ENCODE measurements at places on chromosomes 3 and 15.

- no peak for DNase-seq
These were observed 214.1 kb upstream of the CNTN6 start for GRCh38 chr3:878746-879145.

DNA sequence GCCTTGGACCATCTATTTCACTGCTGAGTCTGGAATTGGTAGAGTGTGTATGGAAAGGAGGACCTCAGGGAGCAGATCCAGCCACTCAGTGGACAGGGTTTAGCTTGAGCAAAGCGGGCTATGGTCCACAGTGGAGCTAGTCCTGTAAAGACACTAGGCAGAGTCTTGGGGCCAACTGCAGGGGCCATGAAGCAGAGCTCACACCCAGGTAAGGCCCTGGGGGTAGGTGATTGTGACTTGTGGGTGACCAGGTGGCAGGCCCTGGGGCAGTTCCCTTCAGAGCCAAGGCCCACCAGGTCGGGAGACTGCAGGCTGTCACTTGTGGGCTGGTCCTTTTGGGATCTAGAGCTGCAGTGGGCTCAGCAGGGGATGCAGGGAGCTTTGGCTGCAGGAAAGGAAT, 80.8 kb upstream of the EPHB3 start:
- no peak for DNase-seq

- DNase-seq = no peak
These were observed 112.6 kb upstream of the KBTBD8 start for GRCh38 chr3:66885326-66886000.

DNA sequence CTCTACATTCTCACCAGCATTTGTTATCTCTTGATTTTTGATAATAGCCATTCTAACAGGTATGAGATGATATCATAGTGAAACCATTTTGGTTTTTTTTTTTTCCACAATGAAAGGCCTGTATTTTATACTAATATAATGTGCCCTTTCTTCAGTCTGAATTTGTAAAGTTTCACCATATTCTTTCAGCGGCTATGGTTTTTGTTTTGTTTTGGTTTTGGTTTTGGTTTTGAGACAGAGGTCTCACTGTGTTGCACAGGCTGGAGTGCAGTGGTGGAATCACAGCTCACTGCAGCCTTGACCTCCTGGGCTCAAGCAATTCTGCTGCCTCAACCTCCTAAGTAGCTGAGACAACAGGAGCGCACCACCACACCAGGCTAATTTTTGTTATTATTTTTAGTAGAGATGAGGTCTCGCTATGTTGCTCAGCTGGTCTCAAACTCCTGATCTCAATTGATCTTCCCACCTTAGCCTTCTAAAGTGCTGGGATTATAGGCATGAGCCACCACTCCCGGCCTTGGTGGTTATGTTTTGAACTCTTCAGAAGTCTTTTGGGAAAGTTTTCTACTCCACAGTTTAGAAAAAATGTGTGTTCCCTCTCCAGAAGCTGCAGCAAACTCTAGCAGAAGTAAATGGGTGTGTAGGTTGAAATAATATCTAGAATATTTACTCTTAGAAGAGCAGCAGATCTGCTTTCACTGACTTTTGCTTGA, 110.2 kb upstream of the UMPS start:
- no peak for DNase-seq

DNA sequence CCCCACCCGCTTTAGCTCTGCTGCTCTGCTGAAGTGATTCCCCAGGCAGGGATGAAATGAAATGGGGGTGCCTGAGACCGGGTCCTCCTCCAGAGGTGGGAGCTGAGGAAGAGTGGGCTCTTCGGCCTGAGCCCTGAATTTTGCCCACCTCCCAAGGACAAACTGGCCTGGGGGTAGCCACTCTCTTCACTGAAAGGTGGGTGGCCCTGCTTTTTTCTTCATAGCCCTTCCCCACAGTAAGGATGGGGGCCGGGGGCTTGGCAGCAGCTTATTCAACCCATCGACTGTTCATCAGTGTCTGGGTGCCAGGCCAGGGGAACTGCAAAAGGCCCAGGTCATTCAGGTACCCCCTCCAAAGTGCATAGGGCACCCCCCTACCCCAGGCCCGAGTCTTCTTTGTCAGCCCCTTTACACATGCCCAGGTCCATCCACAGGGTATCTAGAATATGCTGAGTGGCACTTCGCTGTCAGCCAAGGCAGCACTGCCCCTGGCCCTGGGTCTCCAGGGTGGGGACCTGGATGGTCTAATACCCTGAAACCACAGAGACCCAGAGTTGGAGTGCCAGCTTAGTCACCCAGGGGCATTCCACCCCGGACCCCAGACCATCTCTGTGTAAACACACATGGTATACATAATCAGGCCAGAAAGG, 7.9 kb downstream of the SCN5A start:
- peak; percentile 33 for DNase-seq

DNA sequence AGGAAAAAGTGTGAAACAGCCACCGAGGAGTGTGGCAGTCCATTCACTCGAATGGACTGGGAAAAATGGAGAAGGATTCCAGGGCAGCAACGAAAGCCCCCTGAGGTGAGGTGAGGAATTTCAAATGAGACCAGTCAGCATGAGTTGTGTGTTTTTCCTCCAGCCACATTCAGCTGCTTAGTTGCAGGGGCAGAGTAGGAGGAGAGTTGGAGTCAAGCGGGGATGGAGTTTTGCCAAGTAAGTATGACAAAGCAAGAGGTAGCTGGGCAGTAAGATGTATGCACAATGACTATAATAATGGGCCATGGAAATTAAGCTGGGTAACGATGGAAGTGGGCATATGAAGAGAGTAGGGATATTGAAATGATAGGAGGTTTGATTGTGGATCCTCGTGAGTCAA, 64.4 kb downstream of the CCDC54 start:
- no peak for DNase-seq

GRCh38 chr3:177837951-177838655, 640.8 kb upstream of the TBL1XR1 start:
- no peak for DNase-seq

- no peak for DNase-seq
These were observed 89.7 kb downstream of the HMG20A start for GRCh38 chr15:77510066-77511057.

- DNase-seq = no peak
These were observed 156.2 kb downstream of the ZNF621 start for GRCh38 chr3:40680685-40681657.

GRCh38 chr3:171312741-171313140, 147.5 kb downstream of the TNIK start:
- no peak for DNase-seq

GRCh38 chr3:127425505-127426443, 137.9 kb upstream of the PRR20G start:
- DNase-seq = peak; percentile 59

- DNase-seq = no peak
These were observed 31.1 kb downstream of the FBXL22 start for GRCh38 chr15:63628123-63628822.

DNA sequence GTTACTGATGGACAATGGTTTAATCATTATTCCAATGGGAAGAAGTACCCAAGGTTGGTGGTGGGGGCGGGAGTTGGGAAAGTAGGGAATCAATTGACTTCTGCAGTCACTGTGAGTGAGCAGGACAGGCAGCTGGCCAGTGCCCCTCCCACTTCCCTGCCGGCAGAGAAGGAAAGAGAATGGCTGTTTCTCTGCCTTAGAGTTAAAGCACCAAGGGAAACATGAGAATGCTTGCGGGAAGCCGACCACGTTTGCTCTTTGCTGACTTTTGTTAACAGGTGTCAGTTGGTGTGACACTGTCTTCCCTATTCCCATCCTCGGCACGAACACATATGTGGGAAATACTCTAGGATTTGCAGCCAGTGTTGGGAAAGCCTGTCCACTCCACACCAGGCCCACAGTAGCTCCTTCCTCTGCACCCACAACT, 33.5 kb upstream of the MFSD1 start:
- DNase-seq = no peak

DNA sequence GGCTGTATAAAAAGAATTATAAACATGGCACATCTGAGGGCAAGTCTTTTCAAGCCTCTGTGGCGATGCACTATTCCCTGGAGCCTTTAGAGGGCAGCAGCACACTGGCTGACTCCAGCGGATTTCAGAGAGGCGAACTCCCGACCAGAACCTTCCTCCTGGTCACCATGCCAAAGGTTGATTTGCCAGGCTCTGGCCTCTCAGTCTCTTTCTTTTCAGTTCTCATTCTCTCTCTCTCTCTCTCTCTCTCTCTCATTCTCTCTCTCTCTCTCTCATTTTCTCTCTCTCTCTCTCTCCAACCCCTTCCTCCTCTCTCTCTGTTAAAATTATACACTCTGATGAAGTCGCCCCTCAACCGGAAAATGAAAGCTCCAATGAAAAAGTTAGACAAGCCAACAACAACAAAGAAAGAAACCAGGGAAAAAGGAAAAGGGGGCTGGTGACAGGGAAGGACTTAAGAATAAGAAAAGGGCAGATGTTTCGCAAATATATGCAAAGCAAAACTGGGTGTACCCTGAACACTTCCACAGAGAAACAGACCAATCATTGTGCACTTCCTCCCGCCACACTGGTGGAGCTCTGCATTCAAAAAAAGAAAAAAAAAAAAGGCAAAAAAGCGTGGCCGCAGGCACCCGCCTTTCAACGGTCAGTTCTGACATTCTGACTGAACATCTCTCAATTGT, 90.2 kb downstream of the TIGIT start:
- no peak for DNase-seq

DNA sequence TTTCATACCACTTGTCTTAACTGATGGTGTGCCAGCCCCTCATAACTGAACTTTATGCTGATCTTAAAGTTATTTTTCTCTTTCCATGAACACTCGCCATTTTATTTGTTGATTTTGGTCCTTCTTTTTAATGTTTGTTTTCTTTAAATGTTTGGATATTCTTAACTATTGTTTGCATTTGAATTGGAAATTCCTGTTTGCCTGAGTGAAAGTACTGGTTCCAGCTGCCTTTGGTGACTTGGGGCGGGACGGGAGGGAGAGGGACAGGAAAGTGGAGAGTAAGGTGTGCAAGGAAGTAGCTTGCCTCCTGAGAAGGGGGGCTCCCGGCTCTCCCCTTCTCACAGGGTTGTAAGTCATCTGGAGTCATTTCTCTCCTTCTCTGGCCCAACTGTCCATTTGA, 287.1 kb upstream of the PPP2R3A start:
- no peak for DNase-seq

GRCh38 chr15:80478075-80478474, 73.9 kb downstream of the ARNT2 start:
- DNase-seq = no peak

DNA sequence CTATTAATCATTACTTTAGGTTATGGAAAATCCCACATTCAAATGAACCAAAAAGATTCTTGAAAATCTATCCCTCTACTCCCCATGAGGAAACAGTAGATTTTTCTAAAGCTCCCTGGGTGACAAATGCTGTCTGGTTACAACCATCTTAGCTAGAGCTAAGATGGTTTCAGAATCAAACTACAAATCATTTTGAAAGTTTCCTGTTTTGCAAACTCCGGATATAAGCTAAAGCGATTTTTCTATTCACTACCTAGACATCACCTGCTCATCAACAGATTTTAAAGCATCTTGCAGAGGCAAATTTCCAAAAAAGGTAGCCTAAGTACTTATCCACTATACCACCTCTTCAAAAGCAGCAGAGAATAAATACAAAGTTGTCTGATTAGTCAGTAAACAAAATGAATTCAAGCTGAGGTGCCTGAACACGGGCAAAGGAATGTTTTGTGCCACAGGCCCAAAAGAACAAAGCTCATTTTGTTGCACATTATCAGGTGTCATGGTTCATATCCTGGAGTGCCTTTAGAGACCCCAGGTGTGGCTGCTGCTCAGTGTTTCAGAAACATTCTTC, 204.9 kb downstream of the TNIK start:
- DNase-seq = no peak

DNA sequence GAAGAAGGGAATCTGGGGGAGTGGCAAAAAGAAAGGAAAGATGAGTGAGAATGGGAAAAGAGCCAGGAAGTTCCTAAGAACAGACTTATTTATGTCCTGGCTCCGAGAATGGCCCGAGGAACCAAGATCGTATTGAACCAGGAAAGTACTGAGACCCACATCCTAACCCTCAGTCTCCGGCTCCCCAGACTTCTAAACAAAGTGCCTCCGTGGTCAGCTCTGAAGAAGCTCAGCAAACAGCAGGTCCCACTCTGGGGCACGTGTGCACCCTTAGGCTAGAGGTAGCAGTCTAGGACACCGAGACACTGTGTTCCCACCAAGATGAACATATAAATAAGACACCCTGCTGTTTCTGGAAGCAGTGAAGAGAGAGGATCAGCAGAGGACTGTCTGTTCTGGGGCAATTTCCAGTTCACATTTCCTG, 307.4 kb downstream of the NTRK3 start:
- no peak for DNase-seq

DNA sequence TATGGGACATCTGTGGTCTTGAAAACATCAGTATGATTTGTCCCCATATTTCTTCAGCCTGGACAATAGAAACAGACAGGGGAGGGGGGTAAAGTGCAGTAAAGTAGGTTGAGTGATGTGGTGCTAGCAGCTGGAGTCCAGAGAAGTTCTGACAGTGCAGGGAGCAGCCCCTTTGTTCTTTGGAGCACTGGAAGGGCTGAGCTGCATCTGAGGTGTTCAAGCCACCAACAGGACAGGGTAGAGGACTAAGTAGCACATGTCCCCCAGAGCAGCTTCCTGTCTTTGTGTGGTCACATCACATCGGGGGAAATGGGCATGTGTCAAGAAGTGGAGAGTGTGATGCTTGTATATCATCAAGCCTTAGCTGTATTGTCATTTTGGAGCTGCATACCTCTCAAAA, 12.1 kb downstream of the MRPS22 start:
- DNase-seq = no peak

DNA sequence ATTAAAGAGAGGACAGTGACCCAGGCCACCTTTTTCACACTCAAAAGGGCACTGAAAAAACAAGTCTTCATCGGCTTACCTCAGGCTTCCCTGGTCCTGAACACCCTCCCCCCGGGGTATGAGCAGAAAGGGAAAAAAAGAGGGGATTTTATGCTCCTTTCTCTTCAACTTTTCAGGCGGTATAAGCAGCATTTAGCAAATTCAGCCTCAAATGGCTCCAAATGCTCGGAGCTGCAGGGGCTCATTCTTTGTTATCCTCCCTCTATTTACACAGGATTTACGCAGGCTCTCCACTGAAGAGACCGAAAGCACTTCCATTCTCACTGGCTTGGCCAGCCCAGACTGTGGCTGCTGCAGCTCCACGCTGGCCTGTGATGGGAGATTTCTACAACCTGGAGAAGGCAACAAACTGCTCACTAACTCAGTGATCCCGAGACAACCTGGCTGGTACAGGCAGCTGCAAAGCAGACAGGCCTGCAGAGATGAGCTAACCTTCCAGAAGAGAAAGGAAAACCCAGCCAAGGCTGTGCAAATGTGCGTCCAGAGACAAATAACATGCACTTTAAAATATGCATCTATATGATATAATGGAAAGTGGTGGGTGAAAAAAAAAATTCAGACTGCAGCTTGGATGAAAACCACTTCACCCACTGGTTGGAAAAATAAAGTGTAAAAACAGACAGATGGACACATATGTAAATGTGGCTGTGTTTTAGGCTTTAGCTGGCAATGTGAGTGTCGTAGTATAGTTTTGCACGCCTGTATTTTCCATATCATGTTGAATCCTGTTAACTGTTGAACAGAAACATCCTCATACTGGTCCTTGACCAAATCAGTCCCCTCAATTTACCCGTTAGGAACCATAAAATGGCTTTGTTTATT, 54.2 kb downstream of the MEIS2 start:
- DNase-seq = no peak

All from coronary artery (tissue), 2 donors.